ENCODE measurements at places on chromosomes 2 and 18.

DNA sequence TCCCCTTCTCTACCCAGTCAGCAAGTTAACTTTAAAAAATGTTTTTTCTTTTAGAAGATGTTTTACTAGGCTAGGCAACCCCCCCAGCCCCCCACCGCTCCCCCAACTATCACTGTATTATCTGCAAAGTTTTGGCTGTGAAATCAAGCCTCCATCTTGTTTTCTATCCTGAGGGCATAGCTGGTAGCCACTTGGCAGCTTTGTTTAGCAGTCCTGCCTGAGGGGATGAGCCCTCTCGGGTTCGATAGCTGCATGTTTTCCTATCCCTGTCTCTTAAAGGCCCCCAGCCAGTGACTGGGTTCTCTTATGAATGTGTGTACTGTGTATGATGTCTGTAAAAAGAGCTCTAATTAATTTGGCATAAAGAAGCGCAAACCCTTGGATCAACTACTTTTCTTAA lies 43.4 kb downstream of the MRO start:
- DNase-seq = no peak

- DNase-seq = no peak
Observed at GRCh38 chr2:237633061-237633561, 5.7 kb downstream of the LRRFIP1 start.

DNA sequence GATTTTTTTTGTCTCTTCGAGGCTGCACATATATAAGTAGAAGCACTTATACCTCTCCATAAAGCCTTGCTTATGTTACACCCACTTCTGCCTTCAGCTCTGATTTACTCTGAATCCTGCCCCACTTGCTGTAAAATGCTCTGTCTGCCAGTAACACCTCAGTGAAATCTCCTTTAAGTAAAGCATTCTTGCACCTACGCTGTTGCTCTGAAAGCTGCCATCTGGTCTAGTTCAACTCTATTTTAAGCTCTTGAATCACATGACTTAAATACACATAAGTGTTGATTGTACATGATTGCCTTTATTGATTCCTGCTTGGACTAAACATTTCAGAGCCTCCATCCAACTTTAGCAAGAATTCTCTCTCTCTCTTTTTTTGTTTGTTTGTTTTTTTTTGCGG lies 609.0 kb upstream of the CELF4 start:
- DNase-seq = no peak

DNA sequence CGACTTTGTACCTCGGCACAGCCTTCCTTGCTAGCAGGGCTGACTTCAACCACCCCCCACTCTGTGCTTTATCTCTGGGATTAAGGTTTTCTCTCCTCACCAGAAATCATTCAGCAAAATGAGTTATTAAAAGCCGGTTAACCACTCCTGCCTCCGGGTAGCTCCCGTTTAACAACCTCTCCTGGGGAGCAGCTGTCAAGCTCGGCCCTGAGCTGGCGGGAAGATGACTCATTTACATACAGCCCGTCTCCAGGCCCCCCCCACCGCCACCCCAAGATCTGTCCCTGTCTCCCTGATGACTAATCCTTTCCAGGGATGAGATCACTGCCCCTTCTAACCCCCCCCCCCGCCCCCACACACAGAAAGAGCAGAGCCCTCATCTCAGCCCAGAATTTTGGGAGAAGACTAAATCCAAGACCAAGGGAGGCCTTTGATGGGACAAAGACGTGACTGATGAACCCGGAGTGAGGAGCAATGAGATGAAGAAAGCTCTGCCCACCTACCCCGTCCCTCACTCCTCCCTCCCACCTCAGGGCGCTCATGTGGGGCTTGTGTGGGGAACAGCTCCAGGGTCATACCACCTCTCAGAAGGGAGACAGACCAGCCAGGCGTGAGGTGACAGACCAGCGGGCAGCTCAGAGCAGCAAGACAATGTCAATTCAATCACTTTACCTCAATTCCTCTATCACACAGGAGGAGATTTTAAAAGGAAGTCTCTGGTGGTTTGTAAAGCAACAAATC lies 131.4 kb downstream of the MSH2 start:
- no peak for DNase-seq

DNA sequence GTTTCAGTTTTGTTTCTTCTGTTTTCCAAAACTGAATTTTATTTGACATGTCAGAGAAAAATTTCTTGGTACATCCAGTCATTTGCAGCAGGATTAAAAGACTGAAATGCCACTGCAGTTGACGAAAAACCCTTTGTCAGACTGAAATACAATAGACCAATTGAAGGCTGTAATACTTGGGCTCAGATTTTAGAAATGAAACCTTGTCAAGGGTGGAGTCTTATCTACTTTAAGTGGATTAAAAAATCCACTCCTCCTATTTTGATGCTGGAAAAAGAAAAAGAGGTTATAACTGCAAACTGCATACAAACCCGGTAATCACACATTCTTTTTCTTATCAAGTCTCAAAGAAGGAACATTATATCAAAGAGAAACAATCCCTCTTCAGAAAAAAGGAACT lies 80.2 kb upstream of the NEUROD1 start:
- no peak for DNase-seq

DNA sequence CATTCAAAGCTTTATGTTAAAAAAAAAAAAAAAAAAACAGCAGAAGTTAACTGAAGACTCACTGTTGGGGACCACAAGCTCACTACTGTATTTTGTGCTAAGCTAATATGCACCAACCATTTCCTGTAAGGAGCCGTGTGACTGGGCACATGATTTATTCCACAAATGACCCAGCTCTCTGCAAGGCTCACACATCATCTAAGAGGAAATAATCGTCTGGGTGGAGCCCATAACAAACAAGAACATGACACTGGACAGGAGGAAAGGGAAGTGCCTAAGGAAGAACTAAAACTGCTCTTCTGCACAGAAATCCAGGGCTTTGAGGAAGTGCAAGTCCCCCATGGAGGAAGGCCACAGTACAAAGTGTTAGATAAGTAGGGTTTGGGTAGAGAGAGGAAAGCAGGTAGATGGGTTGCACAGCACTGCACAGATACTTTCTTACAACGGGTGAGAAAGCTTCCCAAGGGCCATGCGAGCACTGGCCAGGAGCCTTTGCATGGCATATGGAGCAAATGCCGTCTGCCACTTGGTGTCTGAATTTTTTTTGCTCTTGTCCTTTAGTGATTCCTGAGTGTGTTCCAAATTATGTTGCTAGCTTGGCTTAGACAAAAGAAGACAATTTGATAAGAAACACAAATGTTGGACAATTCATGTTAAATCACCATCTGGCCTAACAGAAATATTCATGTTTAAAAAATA lies 24.4 kb downstream of the NFE2L2 start:
- peak; percentile 62 for DNase-seq

DNA sequence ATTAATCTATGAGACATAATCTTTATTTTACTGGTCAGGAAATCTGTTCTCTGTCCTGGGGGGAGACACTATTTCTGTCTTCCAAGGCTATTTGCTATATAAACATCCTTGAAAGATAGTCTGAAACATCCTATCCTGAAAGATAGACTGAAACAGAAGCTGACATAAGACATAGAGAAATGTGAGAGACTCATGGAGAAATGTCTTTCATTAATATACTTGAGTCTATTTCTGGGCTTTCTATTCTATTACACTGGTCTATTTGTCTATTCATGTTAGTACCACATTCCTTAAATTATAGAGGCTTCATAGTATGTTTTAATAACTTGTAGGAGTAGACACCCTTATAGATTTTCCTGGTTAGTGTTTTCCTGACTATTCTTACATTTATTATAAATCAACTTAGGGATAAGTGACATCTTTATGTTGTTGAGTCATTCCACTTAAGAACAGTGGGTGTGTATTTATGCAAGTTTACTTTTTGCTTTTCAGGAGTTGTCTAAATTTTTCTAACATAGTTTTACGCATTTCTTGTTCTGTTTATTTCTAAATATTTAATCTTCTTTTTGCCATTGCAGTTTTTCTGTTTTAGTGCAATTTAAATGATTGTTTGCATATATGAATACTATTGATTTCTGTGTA lies 244.9 kb upstream of the ZSWIM2 start:
- DNase-seq = no peak

DNA sequence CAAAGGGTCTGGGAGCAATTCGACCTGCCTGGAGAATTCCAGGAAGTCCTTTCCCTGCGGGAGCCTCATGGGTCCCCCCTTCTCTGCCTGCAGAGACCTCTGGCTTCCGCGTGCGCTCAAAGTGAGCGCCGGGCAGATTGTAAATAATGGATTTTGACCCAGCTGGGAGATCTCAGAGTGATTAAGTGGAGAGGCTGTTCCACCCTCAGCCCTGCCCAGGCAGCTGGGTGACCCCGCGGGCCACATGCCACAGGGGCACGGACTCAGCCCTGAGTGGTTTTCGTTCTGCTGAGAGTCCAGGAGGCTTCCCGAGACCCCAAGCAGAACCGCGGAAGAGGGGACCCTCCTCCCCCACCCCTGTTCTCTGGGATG lies 1.2 kb downstream of the KCNG2 start:
- no peak for DNase-seq

DNA sequence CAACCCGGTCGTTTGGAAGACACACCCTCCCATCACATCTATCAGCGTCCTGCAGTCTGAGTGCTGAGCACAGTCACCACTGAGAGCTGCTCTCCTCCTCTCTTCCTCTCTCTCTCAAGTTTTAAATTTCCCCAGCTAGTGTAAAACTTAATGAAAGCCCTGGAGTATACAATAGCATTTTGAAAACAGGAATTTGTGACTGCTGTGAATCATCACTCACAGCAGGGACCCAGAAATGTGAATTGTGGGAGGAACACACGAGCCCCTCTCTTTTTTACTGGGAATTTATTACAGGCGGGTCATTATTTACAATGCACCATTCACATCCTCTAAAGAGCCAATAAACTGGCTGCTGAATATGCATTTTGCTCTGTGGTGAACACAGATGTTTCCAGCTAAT lies 185.0 kb upstream of the SMIM21 start:
- DNase-seq = no peak

DNA sequence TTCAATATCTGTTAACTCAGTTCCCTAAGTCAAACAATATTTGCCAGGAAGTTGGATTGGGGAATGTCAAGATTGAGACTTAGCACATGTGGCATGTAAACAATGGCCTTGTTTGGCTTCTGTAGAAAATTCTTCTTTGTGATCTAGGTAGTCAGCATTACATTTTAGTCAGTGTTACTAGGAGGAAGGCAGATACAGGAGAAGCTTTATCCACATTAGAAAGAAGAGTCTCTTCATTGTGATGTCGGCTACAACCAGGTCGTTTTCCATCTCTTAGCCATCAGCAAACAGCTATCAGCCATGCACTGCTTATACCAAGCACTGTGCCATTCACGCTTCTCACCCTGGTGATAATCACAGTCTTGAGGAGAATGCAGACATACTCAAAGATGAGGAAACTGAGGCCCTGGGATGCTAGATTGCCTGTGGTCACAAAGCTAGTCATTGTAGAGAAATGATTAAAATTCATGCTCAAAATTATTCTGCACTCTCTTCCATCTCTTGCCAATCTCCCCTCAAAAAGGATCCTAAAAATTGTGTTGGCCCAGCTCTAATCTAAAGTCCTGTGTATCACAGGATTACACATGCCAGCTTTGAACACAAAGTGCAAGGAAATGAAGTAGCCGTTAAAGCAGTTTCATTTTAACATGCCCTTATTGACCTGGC lies 3.2 kb downstream of the GALNT5 start:
- no peak for DNase-seq

DNA sequence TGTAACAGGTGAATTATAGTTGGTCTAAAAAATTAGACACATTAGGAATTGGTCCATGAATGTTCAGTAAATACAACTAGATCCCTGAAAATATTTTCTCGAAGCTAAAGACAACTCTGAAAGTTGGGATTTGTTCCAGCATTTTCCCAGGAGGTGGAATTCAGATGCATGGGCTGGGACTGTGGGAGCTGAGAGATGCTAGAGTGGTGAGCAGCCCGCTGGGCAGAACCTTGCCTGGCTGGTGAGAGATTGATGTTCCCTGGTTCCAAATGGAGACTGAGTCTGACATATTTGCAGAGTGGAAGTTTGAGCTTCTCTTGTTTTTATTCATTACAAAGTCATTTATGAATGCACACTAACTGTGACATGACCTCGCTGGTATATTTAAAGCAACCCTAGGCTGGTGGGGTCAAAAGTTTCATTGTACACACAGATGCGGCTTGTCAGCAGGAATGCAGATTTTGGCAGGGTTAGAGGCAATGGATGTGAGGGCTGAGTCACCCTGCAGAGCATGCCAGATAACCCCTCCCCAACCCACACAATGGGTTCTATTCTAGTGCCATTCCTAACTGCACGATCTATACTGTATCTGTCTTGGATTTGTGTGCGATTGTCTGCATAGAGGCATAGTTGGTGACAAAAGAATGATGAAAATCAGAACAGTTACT lies 23.5 kb upstream of the TMEM178A start:
- DNase-seq = no peak

DNA sequence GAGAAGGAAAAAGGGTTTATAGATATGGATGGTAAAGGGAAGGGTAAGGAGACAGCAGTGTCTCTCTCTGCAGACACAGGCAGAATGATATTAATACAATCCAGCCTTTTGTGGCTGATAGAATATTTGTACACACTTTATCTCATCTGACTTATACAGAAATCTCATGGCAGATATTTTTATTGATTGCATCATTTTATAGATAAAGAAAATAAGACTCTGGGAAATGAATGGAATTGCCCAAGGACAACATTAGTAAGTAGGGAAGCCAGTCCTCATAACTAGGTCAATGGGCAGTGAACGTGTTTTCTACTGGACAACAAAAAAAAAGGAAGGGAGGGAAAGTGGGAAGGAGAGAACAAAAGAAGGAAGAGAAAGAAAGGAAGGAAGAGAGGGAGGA lies 236.4 kb upstream of the EPHA4 start:
- no peak for DNase-seq

DNA sequence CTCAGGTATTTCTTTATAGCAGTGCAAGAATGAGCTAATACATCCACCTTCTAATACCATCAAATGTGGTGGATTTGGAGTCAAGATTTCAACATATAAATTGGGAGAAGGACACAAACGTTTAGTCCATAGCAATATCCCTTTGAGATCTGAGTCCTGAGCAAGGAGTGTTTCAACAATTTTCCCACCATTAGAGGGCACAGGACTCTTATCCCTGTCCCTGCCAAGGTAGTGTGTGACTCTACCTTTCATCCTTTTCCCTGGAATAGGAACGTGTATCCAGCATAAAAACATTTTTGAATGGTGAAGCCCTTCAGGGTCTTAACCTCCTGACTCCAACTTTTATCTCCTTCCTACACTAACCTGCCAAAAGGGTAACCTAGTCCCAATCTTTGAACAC lies 181.3 kb upstream of the SRD5A2 start:
- no peak for DNase-seq

DNA sequence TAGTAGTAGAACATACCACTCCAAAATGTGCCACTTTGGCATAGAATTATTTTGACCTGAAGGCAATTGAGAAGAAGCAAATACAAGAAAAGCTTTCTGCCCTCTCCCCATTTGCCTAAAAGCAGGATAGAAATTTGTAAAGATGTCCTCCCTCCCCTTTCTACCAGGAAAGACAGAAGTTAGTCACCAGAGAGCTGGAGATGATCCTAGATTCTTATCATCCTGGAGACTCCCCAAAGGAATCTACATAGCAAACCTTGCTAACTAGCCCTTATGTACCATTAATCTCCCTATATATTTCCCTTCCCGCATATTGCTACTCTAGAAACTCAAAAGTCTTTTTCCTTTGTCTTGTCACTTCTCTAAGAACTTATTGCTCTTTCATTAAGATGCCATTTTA lies 12.6 kb upstream of the TMEM37 start:
- no peak for DNase-seq

All from CD4-positive, alpha-beta T cell treated with Interleukin-12 subunit alpha and Interleukin-12 subunit beta, for 1 hour (primary cell).